ENCODE measurements at places on chromosomes 13 and 19. TPM values are rescaled to one million over a fixed set of nuclear protein-coding genes. Genes with fewer than 3 reads are reported as not detected.

GRCh38 chr19:38551450-38551813, 66.3 kb downstream of the MAP4K1 start:
- no peaks in the 10 kb centered on the region for H3K36me3 ChIP-seq
- H3K4me3 ChIP-seq, result no peak overlapping the region
- peaks cover 26% of the 10 kb centered on the region for H3K27me3 ChIP-seq
- no peak for DNase-seq

GRCh38 chr13:76887076-76887563, 915 bp upstream of the KCTD12 start:
- DNase-seq, result no peak
- peak overlapping the region; percentile 83 for H3K4me3 ChIP-seq
- H3K36me3 ChIP-seq, result peaks cover 3% of the 10 kb centered on the region
- H3K4me1 ChIP-seq, result peaks cover 20% of the 10 kb centered on the region

PEAK3 gene
- total RNA-seq, result 0.44 TPM

DNA sequence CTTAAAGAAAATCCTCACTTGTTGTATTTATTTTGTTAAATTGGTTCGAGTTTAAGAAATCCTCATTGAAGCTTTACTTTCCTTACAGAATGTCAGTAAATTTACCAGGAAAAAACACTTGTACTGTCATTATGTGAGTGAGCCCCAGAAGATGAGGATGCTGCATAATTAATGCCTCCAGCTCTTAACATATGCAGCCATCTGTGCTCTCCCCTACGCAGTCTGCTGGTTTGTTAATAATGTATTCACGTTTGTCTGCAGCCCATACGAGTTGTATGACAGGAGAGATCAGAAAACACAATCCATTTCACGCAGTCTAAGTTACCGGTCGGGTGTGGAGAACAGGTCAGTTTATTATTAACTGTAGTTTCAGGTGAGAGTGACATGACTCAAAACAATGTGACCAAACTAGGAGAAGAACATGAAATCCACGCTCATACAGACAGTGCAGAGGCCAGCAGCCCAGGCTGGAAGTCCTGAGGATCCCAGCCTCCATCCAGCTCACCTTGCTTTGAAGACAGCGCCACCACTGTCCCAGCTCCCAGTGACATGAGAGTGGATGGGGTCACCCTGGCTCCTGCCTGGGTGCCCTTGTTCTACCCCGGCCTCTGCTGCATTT, 19.8 kb upstream of the ATP11A start:
- no peaks in the 10 kb centered on the region for H3K36me3 ChIP-seq
- H3K27ac ChIP-seq, result no peak overlapping the region
- no peak for DNase-seq
- no peaks in the 10 kb centered on the region for H3K4me1 ChIP-seq
- no peak overlapping the region for H3K4me3 ChIP-seq

GRCh38 chr13:23805821-23806220, 83.4 kb downstream of the MIPEP start:
- H3K4me1 ChIP-seq, result peaks cover 24% of the 10 kb centered on the region
- peaks cover 18% of the 10 kb centered on the region for H3K36me3 ChIP-seq
- DNase-seq, result no peak
- H3K4me3 ChIP-seq, result no peak overlapping the region
- H3K27ac ChIP-seq, result no peak overlapping the region

DNA sequence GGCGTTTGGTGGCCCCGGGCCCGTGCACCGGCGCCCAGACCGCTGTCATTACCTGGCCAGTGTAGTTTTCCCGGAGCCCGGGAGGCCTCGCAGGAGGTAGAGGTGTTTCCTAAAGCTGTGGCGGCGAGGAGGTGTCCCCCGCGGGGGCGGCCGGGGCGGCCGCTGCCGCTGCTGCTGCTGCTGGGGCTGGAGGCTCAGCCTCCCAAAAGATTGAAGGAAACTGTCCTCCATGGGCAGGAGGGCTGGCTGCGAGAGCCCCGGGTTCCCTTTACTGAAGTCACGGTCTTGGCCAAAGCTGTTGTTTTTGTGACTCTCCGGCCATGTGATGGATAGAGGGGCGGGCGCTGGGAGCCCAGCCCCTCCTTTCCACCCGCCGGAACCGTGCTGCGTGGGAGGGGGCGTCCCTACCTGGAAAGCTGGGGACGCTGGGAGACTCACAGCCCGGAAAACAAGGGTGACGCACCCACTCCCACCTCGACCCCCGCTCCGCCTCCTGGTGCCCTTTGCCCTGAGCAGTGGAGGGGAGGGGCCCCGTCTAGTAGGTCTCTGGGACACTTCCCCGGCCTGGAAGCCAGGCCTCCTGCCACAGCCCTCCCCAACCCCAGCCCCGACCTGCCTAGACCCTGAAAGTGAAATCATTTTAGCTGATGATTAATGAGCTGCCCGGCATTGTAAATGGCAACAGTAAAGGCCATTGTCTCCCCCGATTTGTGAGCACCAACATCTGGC, at the start of gene N4BP2L1:
Gene N4BP2L1, minus strand, starts transcription at position 279 of the 729 bp plus-strand sequence. Its CDS starts 48 bp downstream, at position 231.
- peak within 1 kb of the TSS; percentile 72 for H3K27ac ChIP-seq
- no peak for DNase-seq
- peak within 1 kb of the TSS; percentile 79 for H3K4me3 ChIP-seq
- peaks cover 25% of the 10 kb centered on the region for H3K36me3 ChIP-seq

CD22 gene
- not detected for total RNA-seq

GRCh38 chr13:27808851-27809550, 16.7 kb downstream of the GSX1 start:
- no peak for DNase-seq
- H3K4me3 ChIP-seq, result no peak overlapping the region
- H3K27ac ChIP-seq, result no peak overlapping the region
- H3K4me1 ChIP-seq, result no peaks in the 10 kb centered on the region
- H3K27me3 ChIP-seq, result peaks cover 15% of the 10 kb centered on the region

DNA sequence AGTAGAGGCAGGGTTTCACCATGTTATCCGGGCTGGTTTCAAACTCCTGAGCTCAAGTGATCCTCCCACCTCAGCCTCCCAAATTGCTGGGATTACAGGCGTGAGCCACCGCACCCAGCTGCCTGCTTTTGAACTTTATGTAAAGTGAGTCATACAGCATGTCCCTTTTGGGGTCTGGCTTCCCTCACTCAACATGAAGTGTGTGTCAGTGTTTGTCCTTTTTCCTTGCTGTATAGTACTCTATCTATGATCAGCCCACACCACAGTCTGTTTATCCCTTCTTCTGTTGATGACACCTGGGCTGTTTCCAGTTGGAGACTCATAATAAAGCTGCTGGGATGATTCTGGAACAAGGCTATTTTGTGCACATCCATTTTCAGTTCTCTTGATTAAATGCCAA, 2.1 kb downstream of the SPIB start:
- no peak overlapping the region for H3K4me3 ChIP-seq
- DNase-seq, result no peak
- peaks cover 11% of the 10 kb centered on the region for H3K27me3 ChIP-seq

IFNL4 gene
- not detected for total RNA-seq

DNA sequence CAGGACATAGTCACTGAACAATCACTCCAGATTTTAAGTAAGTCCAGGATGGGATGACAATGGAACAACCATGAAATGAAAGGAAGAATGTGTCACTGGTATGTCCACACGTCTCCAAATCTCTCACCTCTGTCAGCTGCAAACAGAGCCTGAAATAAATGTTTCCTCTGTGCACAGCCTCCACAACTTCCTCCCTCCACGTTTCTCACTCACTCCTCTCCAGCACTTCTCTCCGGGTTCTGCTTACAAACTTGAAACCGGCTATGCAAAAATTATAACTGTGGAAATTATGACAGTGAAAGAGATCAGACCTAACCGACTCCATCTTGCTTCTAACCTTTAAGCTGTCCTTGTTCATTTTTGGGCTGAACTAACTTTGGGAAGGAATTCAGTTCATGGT, 35.0 kb upstream of the ALOX5AP start:
- H3K4me1 ChIP-seq, result peaks cover 32% of the 10 kb centered on the region
- H3K27ac ChIP-seq, result no peak overlapping the region
- peaks cover 14% of the 10 kb centered on the region for H3K27me3 ChIP-seq
- no peak overlapping the region for H3K4me3 ChIP-seq
- DNase-seq, result no peak

SHANK1 gene
- 0.40 TPM for total RNA-seq

GRCh38 chr13:22848539-22849052, 332.2 kb upstream of the SGCG start:
- no peak overlapping the region for H3K4me3 ChIP-seq
- H3K4me1 ChIP-seq, result peaks cover 4% of the 10 kb centered on the region
- no peaks in the 10 kb centered on the region for H3K27me3 ChIP-seq
- H3K36me3 ChIP-seq, result no peaks in the 10 kb centered on the region
- no peak for DNase-seq

ZNF492 gene
- not detected for total RNA-seq

ZNF665 gene
- 5.1 TPM for total RNA-seq

ATP12A gene
- total RNA-seq, result not detected

PTGIR gene
- total RNA-seq, result 0.31 TPM

TMIGD2 gene
- total RNA-seq, result not detected

GJB2 gene
- 0.27 TPM for total RNA-seq

FAM216B gene
- total RNA-seq, result not detected

GRCh38 chr13:110788778-110789177, 75.3 kb downstream of the ING1 start:
- H3K27ac ChIP-seq, result no peak overlapping the region
- no peaks in the 10 kb centered on the region for H3K4me1 ChIP-seq
- DNase-seq, result no peak
- no peak overlapping the region for H3K4me3 ChIP-seq

IGFL2 gene
- not detected for total RNA-seq

- DNase-seq, result no peak
- H3K4me1 ChIP-seq, result no peaks in the 10 kb centered on the region
- H3K27me3 ChIP-seq, result no peaks in the 10 kb centered on the region
- no peak overlapping the region for H3K27ac ChIP-seq
- H3K36me3 ChIP-seq, result no peaks in the 10 kb centered on the region
These were observed 417.1 kb downstream of the OLFM4 start for GRCh38 chr13:53445686-53446085.

VSTM2B gene
- not detected for total RNA-seq

PRX gene
- total RNA-seq, result 5.0 TPM

GRCh38 chr13:44028734-44029133, 149.0 kb downstream of the LACC1 start:
- H3K36me3 ChIP-seq, result no peaks in the 10 kb centered on the region
- H3K27me3 ChIP-seq, result no peaks in the 10 kb centered on the region
- no peak overlapping the region for H3K27ac ChIP-seq
- no peak for DNase-seq
- peaks cover 10% of the 10 kb centered on the region for H3K4me1 ChIP-seq
- H3K4me3 ChIP-seq, result no peak overlapping the region

ADGRE3 gene
- not detected for total RNA-seq

CLIP3 gene
- 78.3 TPM for total RNA-seq

DNA sequence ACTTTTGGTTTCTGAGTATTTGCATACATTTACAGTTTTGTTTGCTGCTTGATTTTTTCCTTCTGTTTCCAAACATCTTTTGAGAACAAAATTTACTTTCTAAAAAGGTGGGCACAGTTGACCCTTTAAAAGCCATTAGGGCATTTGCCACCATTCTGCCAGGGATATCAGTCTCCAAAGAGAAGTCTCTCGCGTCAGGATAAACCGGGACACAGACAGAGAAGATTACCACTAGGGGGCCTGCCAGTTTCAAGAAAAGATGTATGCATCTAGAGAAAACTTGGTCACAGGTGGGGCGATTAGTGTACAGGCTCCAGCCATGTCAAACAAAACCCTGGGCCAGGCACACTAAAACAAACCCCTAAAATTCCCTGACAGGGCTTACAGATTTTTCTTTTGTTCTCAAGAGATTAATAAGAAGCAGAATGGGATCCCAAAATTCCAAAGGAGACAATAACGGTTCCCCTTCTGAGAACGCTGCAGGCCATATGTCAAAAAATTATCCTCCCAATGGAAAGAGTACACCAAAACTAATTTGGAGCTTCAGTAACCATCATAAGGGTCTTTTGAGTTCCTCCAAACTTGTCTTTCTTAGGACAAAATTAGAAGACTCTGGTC, 10.7 kb upstream of the PABPC3 start:
- H3K27ac ChIP-seq, result no peak overlapping the region
- H3K36me3 ChIP-seq, result no peaks in the 10 kb centered on the region
- no peak for DNase-seq
- no peaks in the 10 kb centered on the region for H3K4me1 ChIP-seq
- H3K27me3 ChIP-seq, result peaks cover 25% of the 10 kb centered on the region

All from osteocyte (in vitro differentiated cells).